ENCODE measurements at places on chromosomes 1 and 21.

GRCh38 chr1:172167796-172168596 is 252.5 kb upstream of the C1orf105 start:
- DNase-seq, result peak; percentile 76

DNA sequence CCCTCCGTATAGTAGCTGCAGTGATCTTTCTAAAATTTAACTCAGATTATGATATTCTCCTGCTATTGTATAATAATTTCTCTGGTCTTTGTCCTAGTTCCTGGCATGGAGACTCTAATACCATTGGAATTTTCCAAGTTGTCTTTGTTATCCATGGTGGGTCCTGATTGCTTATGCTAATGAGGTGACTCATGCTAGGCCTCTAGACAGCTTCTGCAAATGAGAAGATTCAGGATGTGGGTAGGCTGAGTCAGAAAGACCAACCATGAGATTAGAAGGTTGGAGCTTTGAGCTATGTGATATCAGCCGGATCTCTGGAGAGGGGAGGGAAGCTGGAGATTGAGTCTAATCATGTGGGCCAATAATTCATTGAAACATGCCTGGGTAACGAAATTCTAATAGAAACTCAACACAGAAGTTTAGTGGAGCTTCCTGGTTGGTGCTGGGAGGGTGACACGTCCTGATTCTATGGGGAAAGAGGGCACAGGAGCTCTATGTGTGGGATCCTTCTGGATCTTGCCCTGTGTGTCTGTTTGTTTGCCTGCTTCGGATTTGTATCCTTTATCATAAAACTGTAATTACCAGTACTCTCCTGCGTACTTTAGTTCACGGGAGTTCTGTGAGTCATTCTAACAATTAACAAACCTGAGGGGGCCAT is 73.2 kb upstream of the CNIH3 start:
- DNase-seq, result peak; percentile 99

DNA sequence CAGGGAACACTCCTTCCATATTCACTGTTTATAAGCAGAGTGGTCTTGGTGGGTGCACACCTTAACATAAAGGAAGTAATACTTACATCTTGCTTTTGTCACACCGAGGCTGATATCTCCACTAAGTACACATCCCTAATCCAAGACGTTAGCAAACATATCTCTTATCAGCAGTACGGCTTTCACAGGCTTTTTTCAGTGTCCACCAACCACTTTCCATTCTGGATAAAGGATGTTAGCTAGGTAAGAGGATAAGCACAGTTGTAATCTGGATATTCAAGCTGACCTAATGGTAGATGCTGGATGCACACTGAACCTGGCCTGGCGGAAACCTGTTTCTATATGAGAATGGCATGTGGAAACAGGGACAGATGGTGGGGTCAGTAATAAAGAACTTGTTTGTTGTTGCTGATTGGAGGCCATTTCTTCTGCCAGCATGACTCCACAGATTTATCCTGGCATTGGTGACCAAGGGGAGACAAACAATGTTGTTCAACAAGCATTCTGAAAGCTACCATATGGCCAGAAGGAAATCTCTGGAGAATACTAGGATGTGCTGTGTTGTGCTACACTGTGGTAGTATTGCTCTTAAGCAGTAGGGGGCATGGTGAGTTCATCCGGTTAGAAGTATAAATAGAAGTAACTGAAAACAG is 416.4 kb downstream of the PTBP2 start:
- DNase-seq, result peak; percentile 86

GRCh38 chr1:46515576-46515975 is 25.9 kb downstream of the DMBX1 start:
- no peak for DNase-seq

Data from lung microvascular endothelial cell (primary cell).